ENCODE measurements at places on chromosomes 4 and X.

DNA sequence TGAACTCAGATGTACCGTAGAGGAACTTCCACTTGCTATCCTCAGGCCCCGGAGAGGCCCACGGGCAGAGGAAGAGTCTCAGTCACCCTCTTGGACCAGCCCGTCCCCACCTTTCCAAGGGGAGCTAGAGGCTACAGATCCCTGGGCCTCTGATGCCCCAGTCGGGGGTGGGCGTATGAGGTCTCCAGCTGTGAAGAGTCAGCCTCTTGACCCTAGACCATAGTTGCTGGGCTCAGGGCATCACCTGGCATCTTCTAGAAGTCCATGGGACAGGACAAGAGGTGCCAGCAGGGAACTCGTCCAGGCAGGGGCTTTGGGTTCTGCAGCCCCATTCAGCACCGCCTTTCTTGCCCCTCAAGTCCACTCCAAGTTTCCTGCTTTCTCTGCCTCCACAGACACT lies 11.6 kb downstream of the SASH3 start:
- DNase-seq: no peak

DNA sequence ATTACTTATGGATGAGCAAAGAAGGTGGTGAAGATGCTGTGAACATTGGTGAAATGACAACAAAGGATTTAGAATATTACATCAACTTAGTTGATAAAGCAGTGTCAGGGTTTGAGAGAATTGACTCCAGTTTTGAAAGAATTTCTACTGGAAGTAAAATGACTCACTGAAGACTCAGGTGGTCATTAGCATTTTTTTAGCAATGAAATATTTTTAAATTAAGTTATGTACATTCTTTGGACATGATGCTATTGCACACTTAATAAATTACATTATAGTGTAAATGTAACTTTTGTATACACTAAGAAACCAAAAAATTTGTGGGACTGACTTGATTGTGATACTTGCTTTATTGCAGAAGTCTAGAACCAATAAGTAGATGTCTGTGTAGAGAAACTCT lies 56.9 kb downstream of the USO1 start:
- no peak for DNase-seq

DNA sequence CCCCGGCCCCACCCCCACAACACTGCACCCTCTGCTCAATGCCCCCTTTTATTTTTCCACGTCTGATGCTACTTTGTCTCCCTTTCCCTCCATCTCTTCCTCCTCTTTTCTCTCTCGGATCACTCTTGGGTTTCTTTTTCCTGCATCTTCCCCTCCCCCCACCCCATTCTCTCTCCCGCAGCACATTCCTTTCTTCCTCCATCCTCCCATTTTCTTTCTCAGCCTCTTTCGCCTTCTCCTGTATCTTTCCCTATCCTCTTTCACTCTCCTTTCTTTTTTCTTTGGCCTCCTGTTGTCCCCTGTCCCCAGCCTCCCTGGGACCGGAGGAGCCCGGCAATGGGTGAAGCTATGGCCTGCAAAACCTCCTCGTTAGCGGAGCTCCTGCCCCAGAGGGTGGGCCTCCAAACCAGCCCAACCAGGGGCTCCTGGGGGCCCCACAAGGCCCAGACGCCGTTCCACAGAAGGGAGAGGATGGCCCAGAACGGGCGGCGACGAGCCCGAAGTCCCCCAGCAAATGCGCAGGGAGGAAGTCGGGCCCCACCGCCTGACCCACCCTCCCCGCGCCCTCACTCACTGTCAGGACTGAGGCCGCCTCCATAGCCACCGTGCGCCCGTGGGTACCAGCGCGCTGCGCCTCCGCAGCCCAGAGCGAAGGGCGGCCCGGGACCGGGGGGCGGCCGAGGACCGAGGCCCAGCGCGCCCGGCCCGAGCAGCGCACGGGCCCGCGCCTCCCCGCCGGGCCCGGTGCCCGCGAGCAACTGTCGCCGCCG lies 807 bp downstream of the HMX1 start:
- no peak for DNase-seq

DNA sequence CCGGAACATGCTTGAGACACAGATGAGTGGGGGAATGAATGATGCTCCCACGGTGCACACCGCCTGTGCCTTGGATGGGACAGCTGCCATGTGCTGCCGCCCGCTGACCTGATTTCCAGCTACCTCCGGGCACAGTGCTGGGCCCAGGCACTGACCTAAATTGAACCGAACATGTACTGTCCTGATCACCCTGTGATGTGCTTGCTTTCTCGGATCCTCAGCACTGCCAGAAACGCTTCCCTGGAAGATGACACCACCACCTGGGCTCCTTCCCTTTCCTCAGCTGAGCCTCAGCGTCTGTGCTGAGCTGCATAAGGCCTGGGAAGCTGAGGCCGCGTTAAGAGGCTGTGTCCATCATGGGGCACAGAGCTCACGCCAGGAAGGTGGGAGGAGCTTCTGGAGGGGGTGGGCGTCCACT lies 39.3 kb upstream of the MXD4 start:
- DNase-seq: no peak

DNA sequence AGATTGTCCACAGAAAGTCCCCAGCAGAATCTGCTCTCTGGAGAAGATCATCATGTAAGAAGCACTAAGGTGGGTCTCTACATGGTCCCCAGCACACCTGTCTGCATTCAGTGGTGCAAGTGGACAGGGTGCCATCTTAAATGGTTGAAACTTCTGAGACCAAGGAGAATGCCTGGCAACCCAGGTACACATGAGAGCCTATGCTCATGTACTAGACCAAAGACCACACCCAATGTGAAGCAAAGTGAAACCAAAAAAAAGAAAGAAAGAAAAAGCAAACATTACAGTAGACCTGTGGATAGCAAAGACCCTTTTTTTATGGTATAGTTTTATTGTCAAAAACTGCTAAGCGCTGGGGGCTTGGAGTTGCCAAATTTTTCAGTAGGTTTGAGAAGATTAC lies 15.0 kb downstream of the CD40LG start:
- no peak for DNase-seq

DNA sequence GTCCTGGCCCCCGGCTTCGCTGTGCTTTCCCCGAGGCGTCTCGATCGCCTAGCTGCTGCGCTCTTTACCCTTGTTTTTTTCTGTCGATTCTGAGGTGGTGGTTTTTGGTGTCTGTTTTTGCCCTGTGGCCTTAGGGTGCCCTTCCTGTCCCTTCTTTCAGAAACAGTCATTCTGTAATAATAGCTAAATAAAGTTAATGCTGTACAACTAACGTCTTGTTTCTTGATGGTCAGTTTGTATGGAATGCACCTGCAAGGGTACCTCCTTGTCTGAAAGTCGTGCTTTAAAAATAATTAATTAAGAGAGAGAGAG lies 686 bp downstream of the FIP1L1 start:
- no peak for DNase-seq

GRCh38 chr4:15262396-15262795 lies 165.4 kb upstream of the C1QTNF7 start:
- no peak for DNase-seq

DNA sequence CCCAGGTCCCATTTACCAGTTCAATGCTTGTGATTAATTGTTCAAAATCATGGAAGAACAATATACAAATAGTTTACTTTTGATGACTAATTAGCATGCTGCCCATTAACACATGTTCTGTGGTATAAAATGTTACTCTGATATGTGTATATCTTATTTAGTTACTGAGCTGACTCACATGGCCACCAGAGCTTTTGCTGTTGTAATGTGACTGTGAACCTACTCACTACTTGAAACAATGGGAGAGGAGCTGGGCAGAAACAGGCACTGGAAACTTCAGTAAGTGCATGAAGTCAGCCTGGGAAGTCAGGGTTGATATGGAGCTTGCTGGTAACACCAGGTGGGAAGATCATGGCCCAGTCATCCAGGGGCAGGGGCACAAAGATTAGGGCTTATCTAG lies 72.7 kb upstream of the MAD2L1 start:
- DNase-seq: no peak

GRCh38 chrX:10759141-10759799 lies 138.9 kb upstream of the MID1 start:
- DNase-seq: no peak

GRCh38 chr4:77092975-77093374 lies 17.2 kb upstream of the CCNI start:
- no peak for DNase-seq

DNA sequence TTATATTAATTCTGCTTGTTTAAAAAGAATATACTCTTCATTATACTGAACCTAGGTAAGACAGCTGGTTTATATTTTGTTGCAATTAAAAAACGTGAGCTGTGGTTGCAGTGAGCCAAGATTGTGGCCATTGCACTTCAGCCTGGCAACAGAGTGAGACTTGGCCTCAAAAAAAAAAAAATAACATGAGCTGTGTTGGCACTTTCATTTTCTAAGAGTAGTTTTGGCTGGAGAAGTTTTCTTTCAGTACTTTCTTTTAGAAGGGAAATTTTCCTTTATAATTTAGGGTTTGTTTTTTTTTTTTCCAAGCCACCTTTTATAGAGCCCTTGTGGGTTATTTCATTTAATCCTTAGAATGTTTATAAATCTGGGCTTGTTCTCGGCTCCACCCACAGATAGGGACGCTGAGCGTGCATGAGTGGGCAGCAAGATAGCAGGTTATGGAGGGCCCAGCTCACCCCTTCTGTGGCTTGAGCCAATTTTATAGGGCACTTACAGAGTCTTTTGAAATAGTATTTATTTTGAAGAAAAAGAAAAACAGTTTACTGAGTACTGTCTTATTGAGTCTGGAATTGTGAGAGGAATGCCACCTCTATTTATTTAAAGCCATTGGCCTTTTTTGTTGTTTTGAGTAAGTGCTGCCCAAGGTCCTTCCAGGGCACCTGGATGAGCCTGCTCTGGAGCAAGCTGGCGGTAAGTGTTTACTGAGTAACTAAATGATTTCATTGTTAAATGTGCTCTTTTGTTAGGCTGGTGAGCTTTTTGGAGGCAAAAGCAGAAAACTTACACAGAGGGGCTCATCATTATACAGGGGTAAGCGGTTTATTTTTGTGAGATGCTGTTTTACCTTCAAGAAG lies 60.9 kb downstream of the HTT start:
- DNase-seq: no peak

DNA sequence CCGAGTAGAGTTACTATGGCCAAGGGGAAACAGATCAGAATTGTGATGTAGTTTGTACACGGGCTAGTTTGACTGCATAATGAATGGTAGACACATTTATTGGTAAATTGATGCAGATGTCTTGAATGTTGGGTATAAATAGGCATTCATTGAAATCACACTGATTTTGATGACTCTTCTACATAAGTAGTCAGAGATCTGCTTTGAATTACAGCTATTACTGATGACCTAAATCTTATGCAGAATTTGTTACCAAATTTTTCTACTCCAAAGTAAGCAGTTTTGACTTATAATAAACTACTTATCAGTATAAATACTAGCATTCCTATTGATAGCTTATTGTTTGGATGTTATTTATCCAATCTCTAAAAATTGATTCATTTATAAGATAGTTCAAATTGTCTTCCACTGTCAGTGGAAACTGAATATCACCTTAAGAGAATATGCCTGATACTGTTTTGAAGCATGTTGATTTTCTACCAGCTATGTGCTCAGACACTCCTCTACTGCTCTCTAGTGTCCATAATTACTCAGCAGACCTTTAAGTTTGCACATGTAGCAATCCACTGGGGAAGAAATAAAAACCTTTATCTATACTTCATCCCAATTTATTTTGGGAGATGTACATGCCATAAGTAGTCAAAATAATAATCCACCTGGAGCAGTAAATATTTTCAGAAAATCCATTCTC lies 120.3 kb downstream of the RASL11B start:
- no peak for DNase-seq

GRCh38 chrX:140762061-140762460 lies 52.5 kb downstream of the LINC00632 start:
- DNase-seq: no peak

- DNase-seq: no peak
Measured at GRCh38 chr4:115259642-115260041, 146.2 kb upstream of the NDST4 start.

- DNase-seq: no peak
Measured at GRCh38 chr4:182307746-182308145, 64.5 kb downstream of the TENM3 start.

GRCh38 chrX:151984328-151984727 lies 9.9 kb upstream of the GABRE start:
- DNase-seq: no peak

GRCh38 chr4:187302457-187303150 lies 578.9 kb upstream of the FAT1 start:
- no peak for DNase-seq

GRCh38 chr4:90842960-90843359 lies 715.8 kb downstream of the CCSER1 start:
- no peak for DNase-seq

DNA sequence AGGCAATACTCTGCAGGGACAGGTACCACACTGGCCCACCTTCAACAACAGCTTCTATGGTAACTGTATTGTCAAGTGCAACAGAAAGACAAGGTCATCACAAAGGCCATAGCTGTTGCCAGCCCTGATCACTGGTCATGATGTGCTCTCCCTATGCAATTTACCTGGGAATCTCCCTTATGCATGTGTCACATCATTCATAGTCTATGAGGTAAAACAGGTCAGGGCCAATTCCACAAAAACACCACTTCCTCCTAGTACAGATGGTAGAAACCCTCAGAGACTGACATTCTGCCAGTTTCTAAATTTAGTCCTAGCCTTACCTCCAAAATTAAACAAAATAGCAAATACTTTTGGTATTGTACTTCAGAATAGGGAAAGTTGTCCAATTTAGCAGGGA lies 132.8 kb downstream of the MGST2 start:
- DNase-seq: no peak

- no peak for DNase-seq
Measured at GRCh38 chr4:2492970-2493369, 24.1 kb downstream of the RNF4 start.

GRCh38 chr4:8594097-8595038 lies 1.8 kb downstream of the CPZ start:
- DNase-seq: no peak

GRCh38 chrX:119539872-119540271 lies 25.3 kb downstream of the STEEP1 start:
- DNase-seq: no peak

GRCh38 chr4:141258558-141258957 lies 37.9 kb downstream of the ZNF330 start:
- DNase-seq: no peak

DNA sequence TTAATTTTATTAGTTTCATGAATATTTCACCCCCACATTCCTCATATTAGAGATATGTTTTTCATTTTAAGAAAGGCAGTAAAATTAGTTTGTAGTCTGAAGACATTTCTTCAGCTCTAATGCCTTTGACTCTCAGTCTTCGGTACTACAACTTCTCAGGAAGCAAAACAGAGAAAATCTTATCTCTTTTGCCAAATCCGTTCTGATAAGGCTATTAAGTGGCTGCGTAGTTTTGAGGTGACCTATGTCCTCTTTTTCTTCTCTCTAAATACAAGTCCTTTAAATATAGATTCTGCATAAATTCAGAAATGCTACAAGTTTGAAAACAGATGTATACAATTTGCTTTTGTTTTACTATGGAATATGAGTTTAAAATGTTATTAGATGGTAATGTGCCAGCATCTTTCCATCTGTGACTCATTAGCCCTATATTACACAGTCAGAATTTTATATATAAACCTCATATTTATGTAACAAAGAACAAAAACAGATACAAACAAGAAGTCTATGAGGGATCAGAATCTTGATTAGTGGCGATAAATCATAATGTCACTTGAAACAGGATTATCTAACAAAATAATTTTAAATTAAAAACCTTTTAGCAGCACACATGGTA lies 181.2 kb upstream of the ETNPPL start:
- no peak for DNase-seq
